Fibroblast of the conjunctiva (primary cell): ENCODE measurements at places on chromosomes 5 and 9.

DNA sequence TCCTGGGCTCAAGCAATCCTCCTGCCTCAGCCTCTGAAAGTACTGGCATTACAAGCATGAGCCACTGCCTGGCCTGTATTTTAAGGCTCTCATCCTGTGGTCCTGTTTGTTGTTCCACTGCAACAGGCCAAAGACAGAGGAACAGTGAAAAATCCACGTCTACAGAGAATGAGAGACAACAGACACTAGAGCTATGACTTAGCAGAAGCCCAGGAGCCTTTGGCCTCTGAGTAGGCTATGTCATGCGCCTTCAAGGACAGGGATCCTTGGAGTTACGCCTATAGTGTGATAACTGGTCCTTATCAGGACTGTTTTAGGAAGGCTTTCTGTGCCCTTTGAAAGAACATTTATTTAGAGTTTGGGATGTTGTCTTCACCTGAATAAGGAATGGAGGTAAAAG, 10.5 kb downstream of the POC5 start:
- no peak for DNase-seq

GRCh38 chr5:43648499-43649124, 45.6 kb downstream of the NNT start:
- DNase-seq, result peak; percentile 24

DNA sequence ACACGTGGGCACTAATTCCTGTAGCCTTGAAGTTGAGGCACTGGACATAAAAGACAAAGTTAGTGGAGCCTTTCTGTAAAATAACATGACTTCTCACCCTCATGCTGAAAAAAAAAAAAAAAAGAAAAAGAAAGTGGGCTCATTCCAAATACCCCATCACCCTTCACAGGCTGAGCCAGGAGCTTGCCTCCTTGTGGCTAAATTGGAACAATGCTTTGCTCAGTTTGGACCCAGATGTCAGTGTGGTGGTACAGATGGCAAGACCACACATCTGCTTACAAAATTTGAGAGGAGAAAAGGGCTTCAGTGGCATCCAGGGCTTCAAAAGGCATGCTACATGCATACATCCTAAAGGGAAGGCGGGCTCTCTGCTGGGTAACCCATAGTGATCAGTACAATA, 342.8 kb downstream of the EBF1 start:
- no peak for DNase-seq

GRCh38 chr5:5039918-5040317, 100.2 kb upstream of the ADAMTS16 start:
- no peak for DNase-seq

DNA sequence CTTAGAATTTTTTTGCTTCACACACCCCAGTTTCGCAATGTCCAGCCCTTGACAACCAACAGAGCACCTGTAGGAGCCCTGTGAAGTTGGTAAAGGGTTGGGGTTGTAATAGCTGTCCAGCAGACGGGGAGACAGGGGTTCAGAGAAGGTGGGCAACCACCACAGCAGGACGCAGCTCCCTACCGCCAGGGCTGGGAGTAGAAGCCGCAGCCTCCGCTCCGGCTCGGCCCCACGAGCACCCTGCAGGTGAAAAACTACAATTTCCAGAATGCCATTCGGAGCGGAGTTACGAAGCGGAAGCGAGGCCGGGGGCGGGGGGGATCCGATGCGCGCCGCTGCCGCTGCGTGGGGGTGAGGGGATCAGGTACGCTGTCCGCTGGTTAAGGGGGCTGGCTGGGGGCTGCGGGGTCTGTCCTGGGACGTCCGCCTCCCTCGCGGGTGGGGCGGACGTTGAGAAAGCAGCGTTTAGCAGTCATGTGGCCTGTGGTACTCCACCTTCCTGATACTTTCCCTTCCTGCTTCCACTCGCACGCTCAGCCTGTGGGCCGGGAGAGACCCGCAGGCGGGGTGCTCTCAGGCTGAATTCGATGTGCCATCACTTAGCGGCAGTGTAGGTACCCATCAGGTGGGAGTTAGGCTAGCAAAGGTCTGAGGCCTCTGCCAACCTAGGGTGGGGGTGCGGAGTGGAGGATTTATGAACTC, at the start of gene TRMT10B:
Gene TRMT10B (plus strand): TSS at position 317 of the 702 bp plus-strand sequence. CDS start 8,127 bp downstream, outside the sequence.
- DNase-seq, result peak; percentile 42

- no peak for DNase-seq
Measured at GRCh38 chr9:112198646-112199045, 23.5 kb upstream of the SUSD1 start.

DNA sequence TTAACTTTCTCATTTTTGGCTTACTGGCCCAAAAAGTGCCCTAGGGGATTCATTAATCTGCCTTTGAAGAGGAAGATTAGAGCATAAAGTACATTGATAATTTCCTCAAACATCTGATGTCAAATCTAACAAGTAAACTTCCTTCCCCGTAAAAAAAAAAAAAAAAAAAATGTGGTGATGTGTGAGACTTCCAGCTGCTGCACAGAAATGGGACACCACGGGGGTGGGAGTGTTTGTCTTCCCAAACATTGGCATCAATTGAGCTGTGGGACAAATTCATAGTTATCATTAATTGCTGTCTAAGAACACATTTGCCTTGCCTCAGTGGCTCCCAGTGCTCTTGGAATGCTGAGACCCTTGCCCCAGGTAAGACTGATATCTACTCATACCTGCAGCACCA, 149.6 kb downstream of the ADAMTS12 start:
- no peak for DNase-seq

GRCh38 chr5:54301220-54301619, 9.2 kb downstream of the ARL15 start:
- no peak for DNase-seq

- no peak for DNase-seq
Measured at GRCh38 chr5:169347786-169348185, 46.8 kb upstream of the SLIT3 start.

- no peak for DNase-seq
Measured at GRCh38 chr9:91151718-91152095, 210.0 kb downstream of the AUH start.

DNA sequence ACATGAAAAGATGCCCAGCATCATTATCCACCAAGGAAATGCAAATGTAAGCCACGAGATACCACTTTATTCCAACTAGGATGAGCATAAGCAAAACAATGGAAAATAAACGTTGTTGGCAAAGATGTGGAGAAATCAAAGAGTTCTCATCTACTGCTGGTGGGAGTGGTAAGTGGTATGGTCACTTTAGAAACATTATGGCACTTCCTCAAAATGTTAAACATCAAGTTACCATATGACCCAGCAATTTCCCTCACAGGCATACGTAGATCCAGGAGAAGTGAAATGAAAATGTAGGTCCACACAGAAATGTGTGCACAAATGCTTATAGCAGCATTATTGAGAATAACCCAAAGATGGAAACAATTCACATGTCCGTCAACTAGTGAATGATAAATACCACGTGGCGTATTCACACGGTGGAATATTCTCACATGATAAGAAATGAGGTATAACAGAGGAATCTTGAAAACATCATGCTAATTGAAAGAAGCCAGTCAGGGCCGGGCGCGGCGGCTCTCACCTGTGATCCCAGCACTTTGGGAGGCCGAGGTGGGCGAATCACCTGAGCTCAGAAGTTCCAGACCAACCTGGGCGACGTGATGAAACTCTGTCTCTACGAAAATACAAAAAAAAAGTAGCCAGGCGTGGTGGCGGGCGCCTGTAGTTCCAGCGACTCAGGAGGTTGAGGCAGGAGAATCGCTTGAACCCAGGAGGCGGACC, 16.4 kb upstream of the FLT4 start:
- DNase-seq, result no peak

- DNase-seq, result no peak
Measured at GRCh38 chr5:58037899-58038298, 422.0 kb downstream of the PLK2 start.

DNA sequence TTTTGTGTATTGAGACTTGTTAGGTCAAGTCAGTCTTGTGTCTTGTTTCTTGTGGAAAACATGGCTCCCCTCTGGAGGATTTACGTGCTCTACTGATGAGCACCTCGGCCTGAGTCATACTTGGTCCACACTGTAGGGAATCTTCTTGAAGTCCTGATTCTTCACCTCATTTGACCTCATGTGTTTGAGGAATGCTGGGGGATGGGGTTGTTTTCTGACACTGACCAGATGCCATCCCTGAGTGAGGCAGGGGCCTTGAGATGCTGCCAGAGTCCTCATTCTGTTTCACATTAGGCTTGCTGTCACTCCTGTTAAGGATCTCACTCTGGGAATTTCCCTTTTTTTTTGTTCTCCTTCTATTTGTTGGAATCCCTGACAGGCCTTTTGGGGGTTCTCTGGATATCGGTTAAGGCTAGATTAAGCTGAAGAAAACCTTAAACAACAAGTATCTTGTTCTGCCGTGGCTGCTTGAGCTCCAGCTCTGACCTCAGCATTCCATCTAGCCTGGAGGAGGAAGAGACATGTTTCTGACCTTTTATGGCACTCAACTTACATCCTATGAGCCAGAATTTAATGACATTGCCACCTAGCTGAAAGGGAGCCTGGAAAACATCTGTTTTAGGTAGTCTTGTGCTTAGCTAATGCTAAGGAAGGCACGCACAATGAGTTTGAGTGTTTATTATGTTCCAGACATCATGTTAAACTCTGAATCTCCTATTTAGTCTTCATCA, 20.6 kb downstream of the TCOF1 start:
- peak; percentile 80 for DNase-seq

GRCh38 chr5:145965804-145966203, 29.4 kb downstream of the SH3RF2 start:
- no peak for DNase-seq

DNA sequence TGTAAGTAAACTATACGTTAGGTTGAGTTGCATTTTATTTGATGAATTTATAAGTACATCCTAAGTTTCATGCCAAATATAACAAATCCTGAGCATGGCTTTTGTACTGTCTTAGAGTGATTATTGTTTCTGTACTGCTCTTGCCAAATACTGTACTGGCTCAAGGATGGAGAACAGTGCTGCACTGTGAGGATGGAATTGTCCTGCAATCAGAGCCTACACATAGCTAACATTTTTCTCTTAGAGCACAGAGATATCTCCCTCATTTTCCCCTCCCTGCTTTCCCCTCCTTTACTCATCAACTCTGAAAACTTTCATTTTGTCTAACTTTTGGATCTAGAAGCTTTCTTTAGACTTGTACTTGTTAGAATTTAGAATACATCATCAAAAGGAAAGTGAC, 28.3 kb downstream of the LRRC70 start:
- DNase-seq, result no peak

- peak; percentile 22 for DNase-seq
Measured at GRCh38 chr5:4563400-4563799, 576.7 kb upstream of the ADAMTS16 start.

DNA sequence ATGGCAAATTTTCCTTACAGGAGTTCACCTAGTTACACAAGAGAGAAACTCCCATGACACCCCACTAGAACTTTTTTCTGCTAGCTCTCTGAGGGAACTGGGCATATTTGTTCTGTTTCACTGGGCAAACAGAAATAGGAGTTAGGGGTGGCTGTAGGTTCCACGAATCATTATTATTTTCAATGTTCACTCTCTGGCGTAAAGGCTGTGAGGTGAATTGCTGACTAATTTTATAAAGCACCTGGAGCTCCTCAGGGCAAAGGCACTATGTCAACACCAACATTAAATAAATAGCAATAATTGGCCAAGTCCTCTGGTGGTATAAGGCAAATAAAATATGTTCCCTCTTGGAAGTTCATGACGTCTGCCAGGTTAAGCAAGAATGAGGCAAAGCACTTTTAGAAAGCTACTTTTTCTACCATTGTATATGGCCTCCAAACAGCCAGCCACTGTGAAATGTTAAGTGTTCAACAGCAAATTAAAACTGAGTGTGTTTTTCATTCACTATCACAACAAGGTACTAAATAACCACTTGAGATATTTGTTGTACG, 344.6 kb downstream of the PDE4D start:
- no peak for DNase-seq

DNA sequence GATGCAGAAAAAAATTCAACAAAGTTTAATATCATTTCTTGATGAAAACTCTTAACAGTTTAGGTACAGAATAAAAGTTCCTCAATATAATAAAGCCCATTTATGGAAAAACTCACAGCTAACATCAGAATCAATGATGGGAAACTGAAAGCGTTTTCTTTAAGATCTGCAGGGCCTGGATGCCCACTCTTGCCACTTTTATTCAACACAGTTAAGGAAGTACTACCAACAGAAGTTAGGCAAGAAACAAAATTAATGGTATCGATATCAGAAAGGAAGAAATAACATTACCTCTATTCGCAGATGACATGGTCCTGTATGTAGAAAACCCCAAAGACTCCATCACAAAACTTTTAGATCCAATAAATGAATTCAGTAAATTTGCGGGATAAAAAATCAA, 542.4 kb upstream of the RGMB start:
- no peak for DNase-seq

- no peak for DNase-seq
Measured at GRCh38 chr9:131594906-131595665, 49.8 kb downstream of the PRRT1B start.

GRCh38 chr5:153630546-153630945, 140.1 kb downstream of the GRIA1 start:
- DNase-seq, result no peak

DNA sequence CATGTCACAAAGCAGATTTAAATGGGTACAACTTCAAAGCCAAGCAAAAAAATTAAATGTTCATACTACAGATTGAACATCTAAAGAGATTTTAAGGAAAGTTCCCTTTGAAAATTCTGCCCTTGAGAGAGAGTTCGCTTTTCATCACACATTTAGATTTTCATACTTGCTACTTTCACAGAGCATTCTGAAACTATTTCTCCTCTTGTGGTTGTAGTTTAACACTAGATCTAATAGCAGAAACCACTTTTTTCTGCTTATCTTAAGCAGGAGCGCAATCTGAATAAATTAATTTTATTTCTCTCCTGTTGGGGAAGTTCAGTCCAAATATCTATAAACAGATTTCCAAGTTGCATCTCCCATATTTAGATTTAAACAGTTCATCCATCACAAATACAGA, 173.3 kb upstream of the RASA1 start:
- no peak for DNase-seq

DNA sequence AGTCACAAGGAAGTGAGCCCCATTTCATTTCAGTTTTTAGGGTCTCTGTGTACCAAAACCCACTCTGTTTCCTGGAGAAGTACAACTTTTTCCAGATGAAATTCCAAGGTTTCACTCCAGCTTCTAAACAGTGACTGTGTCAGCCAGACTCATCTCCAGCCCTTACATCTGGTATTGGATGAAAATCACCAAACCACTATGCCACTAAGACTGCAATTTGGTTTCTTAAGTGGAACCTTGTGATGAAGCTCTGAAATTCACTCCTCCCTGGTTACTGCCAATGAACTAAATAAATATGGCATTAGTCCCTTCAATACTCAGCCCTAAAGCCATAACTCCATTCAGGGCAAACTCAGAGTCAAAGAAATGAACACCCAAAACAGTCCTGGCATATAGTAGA, 211.2 kb upstream of the DAPK1 start:
- DNase-seq, result no peak

DNA sequence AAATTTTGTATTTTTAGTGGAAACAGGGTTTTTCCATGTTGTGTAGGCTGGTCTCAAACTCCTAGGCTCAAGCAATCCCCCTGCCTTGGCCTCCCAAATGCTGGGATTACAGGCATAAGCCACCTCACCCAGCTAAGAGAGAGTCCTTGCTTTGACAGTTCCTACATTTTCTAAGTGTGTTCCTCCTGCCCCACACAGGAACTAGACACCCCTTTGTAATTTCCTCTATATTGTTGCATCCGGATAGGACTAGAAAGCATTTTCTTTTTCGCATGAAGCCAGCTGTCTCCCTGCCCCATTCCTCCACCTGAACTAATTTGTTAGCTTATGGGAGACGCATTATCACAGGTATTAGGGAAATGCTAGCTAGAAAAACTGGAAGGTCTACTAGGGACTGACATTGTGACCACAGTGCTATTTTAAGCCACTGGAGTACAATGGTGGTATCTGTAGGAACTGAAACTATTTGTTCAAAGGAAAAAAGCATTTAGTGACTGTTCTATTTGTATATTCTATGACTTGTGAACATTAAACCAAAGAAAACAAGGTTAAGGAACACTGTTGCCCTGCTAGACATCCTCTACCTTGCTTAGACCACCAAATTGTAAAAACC, 214.1 kb downstream of the SMARCA2 start:
- DNase-seq, result no peak
